Muscle of arm (tissue), 14 donors: ENCODE measurements at places on chromosomes 2 and 18.

DNA sequence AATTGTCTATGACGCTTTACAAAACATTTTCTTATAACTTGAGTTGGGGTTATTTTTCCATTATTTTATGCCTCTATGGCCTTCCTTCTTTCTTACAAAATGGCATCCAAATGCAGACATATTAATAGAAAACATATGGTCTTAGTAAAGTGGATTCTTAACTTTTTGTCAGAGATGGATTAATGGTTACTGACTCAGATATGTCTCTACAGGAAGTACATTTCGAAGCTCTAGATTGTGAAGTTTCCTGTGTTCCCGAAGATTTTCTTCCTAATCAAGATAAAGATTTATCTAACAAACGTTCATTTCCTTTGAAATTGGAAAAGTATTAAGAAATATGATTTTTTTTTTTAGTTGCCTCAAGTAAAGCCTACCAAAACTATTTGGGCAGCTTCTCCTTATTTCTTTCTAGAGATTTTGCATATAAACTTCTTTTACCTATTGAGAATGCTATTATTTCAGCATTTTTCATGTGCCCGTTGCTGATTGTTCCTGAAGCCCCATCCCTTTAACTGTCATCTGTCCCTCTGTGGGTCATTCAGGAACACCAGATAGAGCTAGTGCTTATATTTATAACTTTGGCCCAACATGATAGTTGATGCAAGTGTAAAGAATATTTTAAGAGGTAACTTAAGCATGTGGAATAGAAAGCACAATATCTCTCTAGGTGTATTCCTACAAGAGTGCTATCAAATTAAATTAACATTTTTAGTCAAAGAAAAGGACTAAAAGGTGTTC lies 498.0 kb downstream of the CCDC85A start:
- no peak for DNase-seq

- DNase-seq, result no peak
Observed at GRCh38 chr18:72859088-72859487, 8.7 kb downstream of the NETO1 start.

- no peak for DNase-seq
Observed at GRCh38 chr2:28608500-28609424, 112.9 kb downstream of the PLB1 start.

DNA sequence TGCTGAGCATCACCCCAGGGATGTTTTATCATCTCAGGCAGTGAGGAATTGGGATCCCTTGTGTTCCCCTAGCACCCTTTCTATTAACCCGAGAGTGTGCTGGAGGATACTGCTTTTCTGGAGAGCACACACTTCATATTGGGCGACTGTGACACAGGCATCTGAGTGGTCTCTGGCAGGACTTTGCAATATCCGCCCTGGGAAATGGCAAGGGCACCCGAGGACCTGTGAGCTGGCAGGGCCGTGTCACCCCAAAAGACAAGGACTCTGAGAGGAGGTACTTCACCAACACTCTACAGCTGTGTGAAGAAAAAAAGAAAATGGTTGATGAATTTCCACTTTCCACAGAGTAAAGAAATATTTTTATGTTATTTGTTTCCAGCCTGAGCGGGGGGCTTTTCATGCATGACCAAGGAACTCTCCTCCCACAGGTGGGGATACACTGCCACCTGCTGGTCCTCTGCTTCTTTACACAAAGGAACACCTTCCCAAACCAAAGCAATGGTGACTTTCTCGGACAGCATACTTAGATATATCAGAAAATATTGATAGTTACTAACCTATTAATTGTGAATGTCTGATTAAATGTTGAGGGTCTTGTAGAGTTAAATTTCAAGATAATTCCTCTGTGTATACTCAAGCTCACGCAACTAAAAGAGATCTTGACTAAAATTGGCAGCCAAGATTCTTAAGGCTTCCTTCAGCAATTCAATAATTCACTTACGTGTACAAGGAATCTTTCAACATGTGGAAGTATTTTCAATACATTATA lies 45.9 kb upstream of the REG3G start:
- peak; percentile 84 for DNase-seq

GRCh38 chr2:200171731-200172482 lies 134.6 kb upstream of the SPATS2L start:
- no peak for DNase-seq

DNA sequence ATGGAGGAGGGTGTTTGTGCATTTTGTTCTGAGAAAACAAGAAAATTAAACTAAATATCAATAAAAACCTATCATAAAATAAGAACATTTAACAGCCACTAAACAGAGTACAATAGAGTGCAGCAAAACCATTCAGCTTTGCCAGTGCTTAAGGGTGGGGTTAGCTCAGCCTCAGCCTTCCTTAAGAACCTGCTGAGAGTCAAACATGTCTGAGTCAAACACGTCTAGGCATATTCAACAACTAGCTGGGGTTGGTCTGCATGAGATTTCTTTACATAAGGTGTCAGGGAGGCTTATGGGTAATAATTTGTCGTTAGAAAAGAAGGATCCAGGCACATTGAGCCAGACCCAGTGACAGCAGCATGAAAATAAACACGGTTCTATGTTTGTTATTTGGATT lies 298.2 kb downstream of the SP3 start:
- no peak for DNase-seq

DNA sequence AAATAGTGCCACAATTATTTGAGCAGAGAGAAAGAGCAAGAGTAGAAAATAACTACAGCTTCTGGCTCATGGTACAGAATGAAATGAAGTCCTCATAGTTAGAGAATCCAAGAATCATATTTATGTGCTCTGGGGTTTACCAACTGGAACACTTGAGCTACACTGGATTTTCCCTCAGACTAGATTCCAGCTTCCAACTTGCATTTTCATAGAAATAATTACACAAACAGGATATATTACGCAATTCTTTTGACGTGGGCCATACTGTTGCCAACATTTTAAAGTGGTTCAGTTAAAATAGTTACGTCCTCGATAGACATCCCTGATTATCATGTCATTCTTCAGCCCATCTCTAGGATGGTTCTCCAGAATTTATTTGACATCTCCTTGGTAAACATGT lies 129.2 kb downstream of the ETAA1 start:
- peak; percentile 49 for DNase-seq

GRCh38 chr2:48734576-48735303 lies 20.8 kb downstream of the LHCGR start:
- DNase-seq, result no peak

- no peak for DNase-seq
Observed at GRCh38 chr18:27922780-27923179, 254.2 kb downstream of the CDH2 start.

- DNase-seq, result no peak
Observed at GRCh38 chr2:127605691-127606263, 40.2 kb upstream of the GPR17 start.

DNA sequence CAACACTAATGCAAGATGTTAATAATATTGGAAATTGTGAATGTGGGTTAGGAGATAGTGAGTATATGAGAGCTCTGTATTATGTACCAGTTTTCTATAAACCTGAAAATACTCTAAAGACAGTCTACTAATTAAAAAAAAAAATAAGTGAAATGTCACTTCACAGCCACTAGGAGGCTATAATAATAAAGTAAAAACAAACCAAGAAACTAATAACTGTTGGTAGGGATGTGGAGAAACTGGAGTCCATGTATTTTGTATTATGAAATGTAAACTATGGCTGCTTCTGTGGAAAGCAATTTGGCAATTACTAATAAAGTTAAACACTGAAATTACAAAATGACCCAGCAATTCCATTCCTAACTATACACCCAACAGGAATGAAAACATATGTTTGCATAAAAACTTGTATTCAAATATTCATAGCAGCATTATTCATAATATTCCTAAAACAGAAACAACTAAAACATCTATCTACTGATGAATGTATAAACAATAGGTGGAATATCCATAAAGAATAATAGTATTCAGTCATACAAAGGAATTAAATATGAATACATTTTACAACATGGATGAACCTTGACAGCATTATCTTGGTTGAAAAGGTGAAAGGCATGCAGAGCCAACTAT lies 36.2 kb downstream of the CCDC178 start:
- DNase-seq, result no peak

DNA sequence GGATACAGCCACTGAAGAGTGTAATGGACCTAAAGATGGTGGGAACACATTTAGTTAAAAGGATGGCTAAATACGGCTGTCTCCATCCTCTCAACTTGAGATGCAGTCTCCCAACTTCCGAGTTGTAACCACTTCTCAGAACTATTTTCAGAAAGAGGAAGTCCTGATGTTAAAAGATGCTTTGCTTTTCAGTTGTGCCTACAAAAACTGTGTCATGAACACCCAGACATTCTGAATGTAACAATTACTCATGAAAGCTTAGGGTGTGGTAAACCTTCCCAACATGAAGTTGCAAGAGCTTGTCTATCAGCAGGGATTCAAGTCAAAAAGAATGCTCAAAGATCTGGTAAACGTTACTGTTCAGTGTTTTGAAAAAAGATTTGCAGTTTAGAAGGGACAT lies 147.9 kb downstream of the DOCK10 start:
- DNase-seq, result no peak

DNA sequence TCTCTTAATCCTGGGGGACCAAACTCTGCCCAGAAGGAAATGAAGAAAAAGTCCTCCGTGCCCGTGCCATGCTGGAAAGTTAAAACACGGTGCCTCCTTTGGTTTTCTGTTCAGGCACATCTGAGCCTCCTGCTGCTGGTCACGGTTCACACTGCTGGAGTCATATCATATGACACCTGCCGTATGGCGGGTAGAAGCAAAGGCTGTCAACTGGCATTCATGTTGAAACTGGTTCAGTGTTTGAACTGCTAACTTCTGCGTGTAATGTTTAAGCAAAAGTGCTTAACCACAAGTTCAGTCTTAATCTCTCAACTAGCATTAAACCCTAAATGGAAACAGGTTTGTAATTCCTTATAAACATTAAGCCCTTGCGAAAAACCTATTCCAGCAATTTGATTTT lies 3.1 kb downstream of the STK39 start:
- DNase-seq, result no peak

GRCh38 chr2:102758439-102758838 lies 3.4 kb upstream of the TMEM182 start:
- no peak for DNase-seq

DNA sequence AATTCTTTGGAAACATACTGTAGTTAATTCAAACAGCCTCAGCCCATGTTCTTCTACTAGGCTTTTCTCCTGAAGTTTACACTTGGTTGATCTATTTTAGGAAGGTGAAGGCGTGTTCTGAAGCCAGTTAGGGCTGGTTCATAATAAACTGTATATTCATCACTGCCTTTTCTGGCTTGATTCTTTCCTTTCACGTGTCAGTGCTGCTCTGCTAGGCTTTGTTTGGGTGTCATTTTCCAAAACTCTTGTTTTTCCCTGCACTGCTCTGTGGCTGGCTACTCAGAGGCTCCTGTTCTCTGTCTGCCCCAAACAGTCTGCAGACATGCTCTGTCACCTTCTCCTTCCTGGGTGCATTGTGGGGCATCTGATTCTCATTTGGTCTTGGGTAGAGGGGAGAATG lies 136.1 kb downstream of the PARD3B start:
- DNase-seq, result peak; percentile 45

DNA sequence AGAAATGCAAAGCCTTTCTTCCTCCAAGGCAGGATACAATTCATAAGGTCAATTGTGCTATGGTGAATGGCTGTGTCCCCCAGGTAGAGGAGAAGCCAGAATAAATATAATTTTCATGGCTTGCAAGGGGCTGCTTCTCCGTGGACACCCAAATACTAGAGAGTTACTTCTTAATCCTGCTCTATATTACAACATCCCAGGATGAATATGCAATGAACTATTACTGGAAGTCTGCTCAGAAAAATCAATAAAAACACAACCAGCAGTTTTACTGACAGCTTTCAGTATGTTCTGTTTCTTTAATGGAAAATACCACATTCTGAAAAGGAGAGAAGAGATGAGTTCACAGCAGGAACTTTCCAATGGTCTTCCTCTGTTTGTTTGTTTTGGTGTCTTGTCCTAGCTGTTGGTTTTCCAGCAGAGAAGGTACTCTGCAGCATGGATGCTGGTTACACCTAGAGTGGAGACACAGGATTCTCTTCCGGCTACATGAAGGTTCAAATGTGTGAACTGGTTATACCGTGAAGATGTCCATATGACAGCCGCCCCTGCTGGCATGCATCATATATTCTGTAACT lies 213.0 kb downstream of the PID1 start:
- DNase-seq, result no peak

- DNase-seq, result no peak
Observed at GRCh38 chr18:46237891-46238290, 133.7 kb downstream of the HAUS1 start.

DNA sequence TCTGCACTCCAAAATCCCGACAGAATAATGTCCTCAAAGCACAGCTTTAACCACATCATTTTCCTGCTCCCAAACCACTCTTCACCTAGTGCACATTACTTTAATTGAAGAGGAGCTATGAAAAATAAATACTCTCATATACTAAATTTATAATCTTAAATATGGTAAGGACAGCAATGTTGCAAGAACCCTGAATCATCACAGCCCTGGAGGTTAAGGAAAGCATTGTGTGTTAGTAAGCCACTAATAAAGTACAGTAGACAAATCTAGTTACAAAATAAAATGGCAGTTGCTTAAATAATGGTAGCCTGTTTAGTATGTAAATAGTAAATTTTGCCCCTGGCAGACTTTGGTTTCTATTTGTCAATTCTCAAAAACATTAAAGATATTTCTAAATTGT lies 27.0 kb upstream of the CCDC178 start:
- no peak for DNase-seq

- DNase-seq, result no peak
Observed at GRCh38 chr18:30689216-30689615, 353.3 kb downstream of the DSC3 start.

DNA sequence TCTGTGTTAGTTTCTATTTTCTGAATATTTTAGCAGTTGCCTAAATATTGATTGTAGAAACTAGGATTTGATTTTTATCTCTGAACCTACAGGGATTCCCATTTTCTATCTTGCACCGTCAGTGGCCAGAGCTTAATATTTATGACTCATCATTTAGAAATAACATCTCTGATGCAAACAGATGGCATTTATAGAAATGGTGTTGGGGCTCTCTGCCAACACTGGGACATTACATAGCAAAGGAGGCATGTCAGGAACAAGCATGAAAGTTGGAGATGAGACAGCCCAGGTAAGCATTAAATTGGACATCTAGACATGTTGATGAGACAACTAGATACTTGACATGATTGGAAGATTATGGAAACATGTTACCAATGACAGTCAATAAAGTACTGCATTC lies 165.3 kb upstream of the SYT4 start:
- no peak for DNase-seq

GRCh38 chr2:15031745-15032240 lies 399.3 kb downstream of the LRATD1 start:
- DNase-seq, result no peak

DNA sequence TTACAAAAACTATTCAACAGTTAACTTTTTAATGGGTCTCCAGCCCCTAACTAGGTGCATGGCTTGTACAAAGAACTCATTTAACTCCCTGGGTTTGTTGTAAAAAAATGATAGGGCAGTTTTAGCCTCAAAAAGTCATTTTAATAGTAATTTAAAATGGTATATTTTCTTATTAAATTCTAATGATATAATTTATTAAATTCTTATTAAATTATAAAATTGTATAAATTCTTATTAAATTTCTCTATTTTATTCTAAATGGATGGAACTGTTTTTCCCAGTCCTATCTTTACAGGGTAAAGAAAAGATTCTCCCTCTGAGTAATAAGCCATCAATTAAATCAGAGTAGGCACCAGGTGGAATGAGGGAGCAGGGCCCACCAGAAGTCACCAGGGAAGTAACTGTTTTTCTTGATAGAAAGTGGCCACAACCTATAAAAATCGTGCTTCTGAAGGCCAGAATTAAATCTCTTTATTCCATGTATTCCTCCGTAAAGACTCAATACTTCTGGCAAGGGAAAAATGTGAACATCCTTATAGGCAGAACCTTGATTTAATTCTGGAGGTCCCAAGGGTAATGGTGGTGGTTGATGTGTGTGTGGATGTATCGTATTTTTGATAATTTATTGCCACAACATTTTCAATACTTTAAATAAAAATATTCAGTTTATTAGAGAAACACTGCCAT lies 814 bp downstream of the FKBP7 start:
- DNase-seq, result peak; percentile 41
